ENCODE measurements at places on chromosomes 3 and 15. TPM values are rescaled to one million over a fixed set of nuclear protein-coding genes. Genes with fewer than 3 reads are reported as not detected.

GRCh38 chr15:69439623-69440022 lies 13.0 kb upstream of the RPLP1 start:
- no peak for DNase-seq

Gene SERPINI2
- not detected for total RNA-seq

DNA sequence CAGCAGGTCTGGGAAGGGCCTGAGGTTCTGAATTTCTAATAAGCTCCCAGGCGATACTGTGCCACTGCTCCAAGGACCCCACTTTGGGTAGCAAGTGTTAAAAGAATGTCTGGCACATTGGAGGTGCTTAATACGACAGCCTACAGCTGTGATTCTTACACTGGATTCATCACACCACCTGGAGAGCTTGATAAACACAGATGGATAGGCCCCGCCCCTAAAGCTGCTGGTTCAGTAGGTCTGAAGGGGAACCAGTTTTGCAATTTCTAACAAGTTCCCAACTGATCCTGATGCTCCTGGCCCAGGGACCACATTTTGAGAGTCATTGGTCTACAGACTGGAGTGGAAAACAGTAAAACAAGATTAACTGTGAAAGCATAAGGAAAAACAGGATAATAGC lies 124.8 kb upstream of the ST8SIA2 start:
- DNase-seq: no peak

DNA sequence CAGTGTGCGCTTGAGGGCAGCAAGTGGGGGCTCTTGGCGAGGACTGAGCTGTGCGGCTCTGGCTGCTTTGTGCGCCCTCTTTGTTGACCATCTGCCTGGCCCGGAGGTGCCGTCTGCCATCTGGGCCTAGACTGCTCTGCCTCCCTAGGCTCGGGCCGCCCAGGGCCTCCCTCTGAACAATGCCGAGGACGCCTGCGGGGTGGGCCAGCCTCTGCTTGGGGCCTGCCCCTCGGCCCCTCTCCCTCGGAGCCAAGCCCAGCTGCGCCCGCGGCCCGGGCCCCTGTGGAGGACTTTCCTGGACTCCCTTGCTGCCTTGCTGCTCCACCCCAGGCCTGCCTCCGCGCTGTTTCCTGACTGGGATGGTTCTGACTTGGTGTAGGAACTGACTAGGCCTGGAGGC lies 31.9 kb upstream of the SPSB4 start:
- no peak for DNase-seq

Gene ATRIP
- total RNA-seq: 9.7 TPM

- no peak for DNase-seq
These were observed 295.8 kb upstream of the LYSMD4 start for GRCh38 chr15:100029045-100029444.

Gene KIF7
- total RNA-seq: 14.3 TPM

DNA sequence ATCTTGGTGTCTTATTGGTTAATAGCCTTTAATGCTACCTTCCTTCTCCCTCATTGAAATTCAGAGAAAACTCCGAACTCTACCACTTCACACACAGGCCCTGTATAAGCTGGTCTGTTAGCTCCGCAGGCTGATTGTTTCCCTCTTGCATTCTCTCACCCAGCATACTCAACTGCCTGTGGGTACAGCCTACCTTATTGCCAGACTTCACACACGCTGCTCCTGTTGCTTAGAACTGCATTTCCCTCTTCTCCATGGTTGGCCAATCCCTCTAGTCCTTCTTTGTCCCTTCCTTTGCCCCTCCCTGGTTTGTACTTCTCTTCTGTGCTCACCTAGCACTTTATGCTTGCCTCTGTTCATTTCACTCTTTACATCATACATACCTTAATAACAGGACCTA lies 92.9 kb upstream of the PRTG start:
- no peak for DNase-seq
